ENCODE measurements at places on chromosomes 4 and X.

DNA sequence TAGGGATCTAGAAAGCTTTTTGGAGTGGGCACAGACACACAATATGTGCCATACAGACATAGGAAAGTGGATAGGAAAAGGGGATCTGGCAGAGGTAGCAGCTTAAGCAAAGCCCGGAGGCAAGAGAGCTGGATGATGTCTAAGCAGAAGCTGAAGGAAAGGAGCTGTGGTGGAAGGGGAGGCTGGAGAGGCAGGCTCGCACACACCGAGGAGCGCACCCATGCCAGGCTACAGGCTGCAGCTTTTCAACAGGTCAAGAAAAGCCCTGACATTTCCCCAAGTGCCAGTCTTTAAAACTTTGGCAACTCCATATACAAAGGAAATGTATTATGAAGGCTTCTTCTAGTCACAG, 67.4 kb downstream of the SOWAHB start:
- DNase-seq = no peak

DNA sequence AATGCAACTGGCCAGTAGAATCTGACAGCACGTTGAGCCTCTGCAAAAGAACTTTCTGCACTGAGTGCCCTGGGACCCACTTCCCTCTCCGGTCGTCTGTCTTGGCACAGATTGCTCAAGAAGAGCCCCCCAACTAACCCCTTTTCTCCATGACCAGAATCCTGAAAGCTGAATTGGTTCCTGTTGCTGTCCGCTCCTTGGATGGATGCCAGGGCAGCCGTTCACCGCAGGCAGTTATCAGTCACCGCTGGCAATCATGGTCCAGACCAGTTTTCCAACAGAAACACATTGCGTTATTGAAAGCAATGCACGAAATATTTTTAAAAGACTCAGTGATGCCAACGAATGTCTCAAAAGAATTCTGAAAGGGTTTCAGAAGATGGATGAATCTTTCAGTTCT, 733.7 kb upstream of the FRG1 start:
- no peak for DNase-seq

- DNase-seq = peak; percentile 38
Observed at GRCh38 chr4:152316969-152317368, 218.9 kb downstream of the FBXW7 start.

DNA sequence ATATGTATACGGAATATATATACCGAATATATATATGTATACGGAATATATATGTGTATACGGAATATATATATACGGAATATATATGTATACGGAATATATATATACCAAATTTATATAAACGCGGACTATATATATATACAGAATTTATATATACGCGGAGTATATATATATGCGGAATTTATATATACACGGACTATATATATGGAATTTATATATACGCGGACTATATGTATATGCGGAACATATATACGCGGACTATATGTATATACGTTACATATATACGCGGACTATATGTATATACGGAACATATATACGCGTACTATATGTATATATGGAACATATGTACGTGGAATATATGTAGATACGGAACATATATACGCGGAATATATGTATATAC, 78.6 kb downstream of the ARHGAP36 start:
- DNase-seq = no peak

- DNase-seq = no peak
Observed at GRCh38 chrX:38988301-38988700, 187.0 kb downstream of the MID1IP1 start.

GRCh38 chr4:185886832-185887524, 75.0 kb upstream of the SORBS2 start:
- DNase-seq = no peak

DNA sequence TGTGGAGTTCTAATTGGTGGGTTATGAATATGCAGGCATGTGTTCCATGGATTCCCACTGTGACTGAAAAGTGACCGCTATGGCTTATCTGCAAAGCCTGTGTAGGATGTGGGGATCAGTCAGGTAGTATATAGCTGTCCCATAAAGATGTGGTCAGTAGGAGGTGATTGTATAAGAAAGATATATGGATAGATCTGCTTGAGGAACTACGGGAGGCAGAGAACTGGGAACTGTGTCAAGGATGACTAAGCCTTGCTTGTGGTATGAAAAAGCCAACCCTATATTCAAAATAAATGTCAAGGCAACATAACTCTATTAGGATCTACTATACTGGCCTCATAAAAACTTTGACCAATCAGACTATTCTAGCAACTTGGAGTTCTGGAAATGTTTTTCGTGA, 185.2 kb downstream of the KLHL4 start:
- no peak for DNase-seq

DNA sequence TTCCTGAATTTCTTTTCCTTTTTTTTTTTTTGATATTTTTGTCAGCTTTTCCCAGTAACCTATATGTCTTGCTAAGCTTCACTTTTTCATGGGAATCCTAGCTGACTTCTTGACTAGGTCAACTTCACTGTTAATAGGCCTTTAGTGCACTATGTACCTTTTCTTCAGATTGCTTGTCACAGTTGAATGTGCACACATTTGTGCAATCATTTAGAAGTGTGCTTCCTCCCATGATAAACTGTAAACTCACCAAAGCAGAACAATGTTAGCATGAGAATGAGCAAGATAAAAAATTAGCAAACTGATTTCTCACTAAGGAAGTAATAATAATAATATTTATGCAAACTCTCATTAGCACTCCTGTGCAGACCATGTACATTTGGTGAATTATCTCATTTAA, 173.2 kb downstream of the PABPC4L start:
- peak; percentile 46 for DNase-seq
